Activated gamma-delta T cell (primary cell): ENCODE measurements at places on chromosomes 5 and 9.

GRCh38 chr9:4832786-4833579, 40.2 kb downstream of the RCL1 start:
- no peak for DNase-seq

- DNase-seq: no peak
Measured at GRCh38 chr5:149938791-149939358, 5.7 kb downstream of the PDE6A start.

DNA sequence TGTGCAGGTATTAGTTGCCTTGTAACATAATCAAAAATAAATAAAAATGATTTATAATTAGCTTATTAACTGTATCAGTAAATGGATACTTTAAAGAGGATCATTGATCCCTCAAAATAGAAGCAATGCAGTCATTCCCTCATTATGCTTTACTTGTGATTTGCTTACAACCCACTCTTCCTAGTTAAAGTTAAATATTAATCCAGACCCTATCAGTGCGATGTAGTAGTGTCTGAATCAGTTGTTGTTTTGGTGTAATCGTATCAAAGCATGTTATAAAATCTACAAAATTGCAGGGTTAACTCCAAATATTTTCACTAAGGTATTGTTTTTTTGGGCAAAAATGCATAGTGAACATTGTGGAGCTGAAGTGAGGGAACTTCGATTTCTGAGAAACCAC, 17.6 kb downstream of the TENT4A start:
- no peak for DNase-seq

- DNase-seq: no peak
Measured at GRCh38 chr9:123835821-123836220, 94.1 kb downstream of the DENND1A start.

GRCh38 chr5:71454913-71455312, 538 bp upstream of the BDP1 start:
- no peak for DNase-seq

DNA sequence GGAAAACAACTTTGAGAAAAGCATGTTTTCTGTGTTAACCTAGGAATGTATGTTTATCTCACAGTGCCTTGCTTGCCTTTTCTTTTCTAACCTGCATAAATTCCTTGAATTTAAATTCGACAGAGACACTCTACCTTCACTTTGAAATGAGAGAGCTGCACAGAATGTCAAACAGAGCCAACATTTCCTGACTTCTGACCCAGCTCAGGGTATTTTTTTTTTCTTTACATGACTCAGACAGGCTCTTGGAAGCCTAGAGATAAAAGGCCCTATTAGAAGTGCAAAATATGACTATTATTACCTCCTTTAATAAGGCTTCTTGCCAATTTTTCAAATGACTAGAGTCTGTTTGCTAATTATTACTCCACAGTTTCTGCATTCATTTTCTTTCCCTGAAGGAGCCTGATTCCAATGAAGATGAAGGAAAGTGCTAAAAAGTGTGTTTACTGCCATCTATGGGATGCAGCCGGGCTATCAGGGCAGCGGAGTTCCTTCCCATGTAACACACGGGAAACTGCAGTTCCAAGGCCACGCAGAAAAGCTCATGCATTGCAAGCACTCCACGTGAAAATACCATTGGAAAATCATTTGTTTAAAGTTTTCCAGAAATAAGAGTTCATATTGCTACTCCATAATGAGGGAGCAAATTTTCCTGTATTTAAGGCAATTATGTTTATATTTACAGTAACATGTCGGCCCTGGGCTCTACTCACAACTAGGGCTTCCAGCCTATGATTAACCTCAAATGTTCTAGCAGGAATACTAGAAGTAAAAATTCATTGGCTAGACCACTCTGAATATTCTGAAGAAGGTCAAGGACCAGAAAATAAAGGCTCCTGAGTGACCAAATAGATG, 485.6 kb downstream of the ZSWIM6 start:
- DNase-seq: no peak

DNA sequence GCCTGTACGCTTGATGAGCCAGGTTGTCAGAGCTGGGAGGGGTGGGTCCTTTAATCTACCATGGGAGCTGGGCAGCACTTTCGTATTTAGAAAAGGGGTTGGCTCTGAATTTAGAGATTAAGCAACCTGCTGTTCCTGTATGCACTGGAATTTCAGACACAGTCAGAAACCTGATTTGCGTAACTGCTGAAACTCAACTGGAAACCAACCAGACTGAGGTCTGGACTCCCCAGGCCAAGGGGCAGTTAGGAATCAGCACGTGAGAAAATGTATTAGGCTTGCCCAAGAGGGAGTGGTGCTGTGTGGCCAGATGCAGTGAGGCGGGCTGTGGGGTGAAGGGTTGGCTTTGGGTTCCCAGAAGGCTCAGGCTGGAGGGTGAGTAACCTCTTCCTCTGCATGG, 235.0 kb downstream of the GOLPH3 start:
- DNase-seq: no peak

GRCh38 chr9:75455444-75455921, 367.2 kb downstream of the OSTF1 start:
- no peak for DNase-seq

GRCh38 chr5:141199359-141200235, at the start of gene PCDHB11:
PCDHB11 (plus strand) TSS chr5:141199627; CDS start chr5:141199775, 148 bp downstream.
- DNase-seq: no peak

GRCh38 chr5:1134478-1134877, 22.6 kb upstream of the SLC12A7 start:
- no peak for DNase-seq
